CD8-positive, alpha-beta T cell (primary cell): ENCODE measurements at places on chromosomes 12 and 14.
A peak's percentile ranks its signal among the peaks of the same experiment; 100 is the strongest.

DNA sequence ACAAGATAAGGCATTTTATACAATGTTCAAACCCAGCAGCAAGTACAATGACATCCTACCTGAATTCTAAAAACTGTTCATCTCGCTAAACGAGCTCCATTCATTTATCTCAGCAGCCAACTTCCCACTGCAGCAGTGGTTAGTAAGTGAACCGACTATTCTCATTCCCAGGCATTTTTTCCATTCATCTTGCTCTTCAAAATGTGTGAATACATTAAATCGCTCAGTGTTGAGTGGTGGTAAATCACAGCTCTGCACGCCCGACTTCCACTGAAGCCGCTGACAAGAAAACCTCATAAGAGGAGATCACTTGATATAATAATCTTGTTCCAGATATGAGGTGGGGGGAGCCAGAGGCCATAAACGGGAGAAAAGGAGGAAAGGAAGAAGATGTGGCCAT lies 746.2 kb upstream of the USP15 start:
- no peak for DNase-seq

DNA sequence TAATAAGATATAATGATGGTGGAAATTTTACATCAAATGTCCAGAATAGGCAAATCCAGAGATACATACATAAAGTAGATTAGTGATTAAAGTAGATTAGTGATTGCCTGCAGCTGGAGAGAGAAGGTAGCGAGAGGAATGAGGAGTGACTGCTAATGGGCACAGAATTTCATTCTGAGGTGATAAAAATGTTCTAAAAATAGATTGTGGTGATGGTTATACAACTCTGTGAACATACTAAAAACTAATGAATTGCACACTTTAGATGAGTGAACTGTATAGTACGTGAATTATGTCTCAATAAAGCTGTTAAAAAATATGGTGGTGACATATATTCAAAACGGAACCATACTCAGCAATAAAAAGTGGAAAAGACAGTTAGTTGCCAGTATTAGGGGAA lies 41.7 kb downstream of the PPP2R5E start:
- DNase-seq, result no peak

DNA sequence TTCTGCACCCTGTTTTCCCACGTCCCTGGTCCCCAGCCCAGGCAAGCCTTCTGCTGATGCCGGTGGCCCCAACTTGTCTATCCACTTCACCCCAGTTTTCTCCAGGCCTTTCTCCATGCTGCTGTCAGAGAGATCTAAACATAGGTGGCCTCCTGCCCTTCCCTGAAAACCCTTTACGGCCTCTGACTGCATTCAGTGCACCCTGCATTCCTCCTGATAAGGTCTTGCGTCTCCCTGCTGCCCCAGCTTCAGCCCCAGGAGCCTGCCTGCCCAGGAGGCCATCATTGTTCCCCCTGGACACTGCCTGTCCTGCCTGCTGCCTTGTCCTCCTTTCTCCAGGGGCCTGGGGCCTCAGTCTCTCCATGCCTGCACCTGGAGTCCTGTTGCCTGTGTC lies 29.8 kb downstream of the TRAF3 start:
- DNase-seq, result no peak

- no peak for DNase-seq
Measured at GRCh38 chr12:119082496-119082895, 96.2 kb upstream of the HSPB8 start.

DNA sequence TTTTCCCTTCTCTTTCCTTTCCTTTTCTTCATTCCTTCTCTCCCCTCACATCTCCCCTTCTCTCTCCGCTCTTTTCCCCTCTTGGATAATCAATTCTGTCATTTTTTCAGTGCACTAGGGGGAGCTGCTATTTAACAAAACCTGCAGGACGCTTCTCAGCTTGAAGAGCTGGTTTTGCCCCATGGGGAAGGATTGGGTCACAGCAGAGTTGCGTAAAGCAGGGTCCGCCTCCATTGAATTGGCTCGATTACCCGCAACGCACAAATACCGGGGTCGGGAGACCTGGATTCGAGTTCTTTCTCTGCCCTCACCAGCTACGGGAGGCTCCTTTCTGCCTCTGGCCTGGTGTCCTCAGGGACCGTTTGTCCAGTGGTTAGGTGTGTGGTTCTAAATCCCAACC lies 42.1 kb upstream of the CHGA start:
- no peak for DNase-seq

- DNase-seq, result no peak
Measured at GRCh38 chr14:55381561-55381960, 30.1 kb downstream of the ATG14 start.

- no peak for DNase-seq
Measured at GRCh38 chr14:93316716-93317115, 16.1 kb downstream of the BTBD7 start.

DNA sequence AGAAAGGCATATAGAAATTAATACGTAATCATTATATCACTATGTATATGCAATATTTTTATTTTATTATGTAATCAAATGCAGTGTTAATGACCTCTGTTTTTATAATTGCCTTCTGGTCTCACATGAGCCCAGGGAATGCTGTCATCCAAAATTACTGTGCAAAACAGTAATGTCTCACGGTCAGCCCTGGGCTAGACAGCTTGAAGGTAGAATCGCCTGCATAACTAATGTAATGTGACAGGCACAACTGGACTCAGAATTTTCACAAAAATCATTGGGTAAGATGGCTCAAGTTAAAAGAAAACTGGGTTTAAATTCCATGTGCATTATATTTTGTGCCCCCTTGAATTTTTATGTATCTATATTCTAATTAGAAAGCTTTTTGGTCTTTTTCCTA lies 293.3 kb downstream of the PPFIA2 start:
- DNase-seq, result no peak

DNA sequence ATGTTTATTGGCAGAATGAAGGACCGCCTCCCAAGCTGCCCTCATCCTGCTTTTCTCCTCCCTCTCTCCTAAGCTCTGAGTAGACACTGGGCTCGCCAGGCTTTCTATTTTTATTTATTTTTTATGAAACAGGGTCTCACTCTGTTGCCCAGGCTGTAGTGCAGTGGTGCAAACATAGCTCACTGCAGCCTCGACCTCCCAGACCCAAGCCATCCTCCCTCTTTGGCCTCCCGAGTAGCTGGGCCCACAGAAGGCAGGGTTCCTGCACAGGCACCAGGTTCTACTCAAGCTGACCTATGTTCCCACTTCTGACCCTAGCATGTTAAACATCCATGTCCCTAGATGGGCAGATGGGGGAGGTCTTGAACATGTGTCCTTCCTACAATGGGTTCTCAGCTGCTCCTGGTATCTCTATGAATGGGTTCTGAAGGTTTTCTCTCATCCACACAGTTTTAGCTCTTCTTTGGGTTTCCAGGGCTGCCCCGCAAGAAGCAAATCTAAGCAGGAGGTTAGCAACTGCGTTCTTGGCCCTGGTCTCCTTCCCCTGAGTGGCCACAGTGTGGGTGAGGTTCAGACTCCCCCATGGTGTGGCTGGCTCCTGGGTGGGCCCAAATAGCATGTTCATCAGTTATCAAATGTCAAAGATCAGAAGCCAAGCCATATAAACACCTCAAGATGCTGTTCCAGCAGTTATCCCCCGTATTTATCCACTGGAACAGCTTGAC lies 167.3 kb downstream of the ZFP36L1 start:
- no peak for DNase-seq

DNA sequence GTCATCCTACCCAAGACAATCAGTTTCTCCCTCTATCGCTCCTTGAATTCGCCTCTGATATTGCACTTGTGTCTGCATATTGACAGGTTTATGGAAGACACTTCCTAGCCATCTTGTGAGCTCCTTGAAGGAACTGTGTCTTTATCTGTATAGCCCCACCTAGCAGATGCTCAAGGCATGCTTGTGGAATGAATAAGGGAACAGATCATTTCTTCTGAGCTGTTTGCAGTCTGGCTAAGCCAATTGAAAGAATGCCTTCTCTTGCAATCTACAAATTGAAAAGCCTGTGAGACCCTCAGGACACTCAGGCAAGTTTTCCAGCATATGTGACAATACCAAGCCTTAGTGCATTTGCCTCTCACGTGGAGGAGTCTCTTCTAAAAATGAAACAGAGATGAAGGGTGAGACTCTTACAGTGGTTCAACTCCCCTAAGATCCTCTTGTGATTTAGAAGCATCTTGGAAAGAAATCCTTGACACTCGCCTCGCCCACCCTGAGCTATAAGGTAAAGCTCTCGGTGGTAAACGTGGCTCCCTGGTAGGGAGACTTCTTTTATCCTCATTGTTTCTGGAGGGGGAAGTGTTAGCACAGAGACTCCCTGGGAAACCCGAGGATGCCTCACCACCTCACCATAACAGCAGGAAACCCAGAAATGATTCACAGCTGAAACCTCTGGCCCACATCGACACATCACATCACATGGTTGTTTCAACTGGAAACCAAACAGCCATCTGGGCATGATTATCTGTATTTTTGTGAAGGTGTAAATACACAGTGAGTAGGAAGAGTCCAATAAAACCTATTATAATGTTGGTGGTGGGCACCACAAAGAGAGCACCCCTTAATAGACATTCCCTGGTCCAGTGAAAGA lies 112.3 kb upstream of the BCL2L14 start:
- DNase-seq, result peak; percentile 43

DNA sequence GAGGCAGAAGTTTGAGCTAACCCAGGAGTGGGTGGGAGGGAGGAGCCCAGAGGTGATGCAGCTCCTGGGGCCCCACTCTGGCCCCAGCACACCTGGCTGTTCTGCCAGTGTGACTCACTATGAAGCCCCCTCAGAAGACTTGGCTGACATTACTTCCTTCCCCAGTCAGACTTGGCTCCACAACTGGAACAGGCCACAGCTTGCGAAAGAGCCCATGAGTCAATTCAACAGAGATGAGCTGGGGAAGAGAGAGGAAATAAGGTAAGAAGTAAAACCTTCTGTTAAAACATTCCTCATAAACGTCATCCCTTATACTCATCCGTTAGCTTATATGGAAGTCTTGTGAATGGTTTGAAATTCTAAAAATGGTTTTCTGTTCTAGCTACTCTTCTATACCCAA lies 245.9 kb downstream of the ADAMTS20 start:
- DNase-seq, result no peak

DNA sequence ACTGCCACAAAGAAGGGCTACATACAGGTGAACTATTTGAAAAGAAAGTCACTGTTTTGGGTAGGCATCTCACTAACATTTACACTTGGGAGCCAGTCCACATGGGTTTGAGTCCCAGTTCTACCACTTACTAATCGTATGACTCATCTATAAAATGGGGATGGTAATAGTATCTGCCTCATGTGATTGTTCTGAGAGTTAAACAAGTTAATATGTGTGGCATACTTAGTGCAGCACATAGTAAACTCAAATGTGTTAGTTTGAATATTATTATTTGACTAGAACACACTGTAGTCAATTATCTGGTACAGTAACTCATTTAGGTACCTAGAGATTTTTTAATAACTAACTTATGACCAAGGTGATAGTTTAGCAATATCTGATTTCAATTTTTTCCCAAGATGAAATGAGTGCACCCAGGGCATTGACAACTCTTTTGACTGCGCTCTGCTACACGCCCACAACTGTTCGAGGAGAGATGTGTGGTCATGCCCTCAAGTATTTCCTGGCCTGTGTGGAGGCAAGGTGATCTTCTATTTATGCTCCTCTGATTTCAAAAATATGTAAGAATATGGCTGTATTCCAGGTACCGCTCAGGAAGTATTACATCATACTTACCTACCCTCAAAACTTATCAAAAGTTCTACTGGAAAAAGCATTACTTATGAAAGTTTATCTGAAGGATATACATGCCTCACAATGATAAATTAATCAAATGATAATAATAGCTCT lies 210.6 kb upstream of the EGLN3 start:
- no peak for DNase-seq

DNA sequence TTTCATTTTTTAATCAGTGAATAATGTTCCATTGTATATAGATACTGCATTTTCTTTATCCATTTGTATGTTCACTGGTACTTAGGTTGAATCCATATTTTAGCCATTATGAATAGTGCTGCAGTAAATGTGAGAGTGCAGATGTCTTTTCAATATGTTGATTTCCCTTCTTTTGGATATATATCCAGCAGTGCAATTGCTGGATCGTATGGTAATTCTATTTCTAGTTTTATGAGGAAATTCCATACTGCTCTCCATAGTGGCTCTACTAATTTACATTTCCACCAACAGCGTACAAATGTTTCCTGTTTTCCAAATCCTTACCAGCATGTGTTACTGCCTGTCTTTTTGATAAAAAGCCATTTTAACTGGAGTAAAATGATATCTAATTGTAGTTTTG lies 288.5 kb upstream of the GARIN2 start:
- DNase-seq, result no peak

- DNase-seq, result no peak
Measured at GRCh38 chr12:108939594-108939993, 59.7 kb downstream of the DAO start.

DNA sequence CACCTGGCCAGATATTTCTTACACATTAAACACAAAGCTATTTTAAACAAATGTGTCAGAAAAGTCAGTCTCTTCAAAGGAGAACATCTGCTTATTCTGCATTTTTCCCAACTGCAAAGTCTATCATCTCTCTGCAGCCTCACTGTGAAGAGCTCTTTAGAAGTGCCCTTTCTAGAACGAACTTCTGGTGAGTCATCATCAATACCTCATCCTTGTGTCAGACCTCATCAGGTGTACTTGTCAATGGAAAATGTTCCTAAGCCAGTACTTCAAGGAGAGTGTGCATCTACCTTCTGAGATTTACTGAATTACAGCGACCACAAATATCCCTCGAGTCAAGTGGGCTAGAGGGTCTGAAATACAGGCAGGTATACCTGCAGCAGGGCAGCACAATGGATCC lies 457.3 kb downstream of the LRIG3 start:
- DNase-seq, result no peak

DNA sequence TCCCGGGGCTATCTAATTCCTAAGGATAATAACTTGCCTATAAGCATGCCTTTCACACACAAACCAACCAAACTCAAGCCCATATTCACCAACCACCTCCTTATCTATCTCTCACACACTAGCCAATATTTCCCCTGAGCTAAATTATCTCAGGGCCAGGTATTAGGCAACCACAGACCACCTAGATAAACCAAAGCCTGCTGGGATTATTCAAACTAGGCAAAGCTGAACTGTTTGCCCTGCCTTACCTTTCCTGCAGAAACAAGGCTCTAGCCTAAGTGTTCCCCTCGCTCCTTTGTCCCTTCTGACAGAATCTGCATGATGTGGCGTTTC lies 114.7 kb upstream of the EEA1 start:
- no peak for DNase-seq

GRCh38 chr12:67394550-67394949 lies 125.4 kb downstream of the CAND1 start:
- DNase-seq, result no peak

GRCh38 chr14:29351996-29352705 lies 575.5 kb downstream of the PRKD1 start:
- DNase-seq, result no peak

GRCh38 chr12:82507686-82508085 lies 149.4 kb downstream of the METTL25 start:
- no peak for DNase-seq

GRCh38 chr12:95336387-95337067 lies 118.9 kb downstream of the VEZT start:
- DNase-seq, result no peak

GRCh38 chr14:93200553-93200952 lies 6.3 kb downstream of the GON7 start:
- no peak for DNase-seq

GRCh38 chr12:55227643-55228042 lies 6.8 kb downstream of the OR10A7 start:
- no peak for DNase-seq
